ENCODE measurements at places on chromosomes 1 and 21.

- no peak for DNase-seq
These were observed 100.2 kb upstream of the RAB3GAP2 start for GRCh38 chr1:220372451-220372850.

GRCh38 chr1:201686714-201687455 lies 142.1 kb upstream of the IPO9 start:
- no peak for DNase-seq

GRCh38 chr1:43864111-43865045 lies 69.2 kb upstream of the ARTN start:
- no peak for DNase-seq

DNA sequence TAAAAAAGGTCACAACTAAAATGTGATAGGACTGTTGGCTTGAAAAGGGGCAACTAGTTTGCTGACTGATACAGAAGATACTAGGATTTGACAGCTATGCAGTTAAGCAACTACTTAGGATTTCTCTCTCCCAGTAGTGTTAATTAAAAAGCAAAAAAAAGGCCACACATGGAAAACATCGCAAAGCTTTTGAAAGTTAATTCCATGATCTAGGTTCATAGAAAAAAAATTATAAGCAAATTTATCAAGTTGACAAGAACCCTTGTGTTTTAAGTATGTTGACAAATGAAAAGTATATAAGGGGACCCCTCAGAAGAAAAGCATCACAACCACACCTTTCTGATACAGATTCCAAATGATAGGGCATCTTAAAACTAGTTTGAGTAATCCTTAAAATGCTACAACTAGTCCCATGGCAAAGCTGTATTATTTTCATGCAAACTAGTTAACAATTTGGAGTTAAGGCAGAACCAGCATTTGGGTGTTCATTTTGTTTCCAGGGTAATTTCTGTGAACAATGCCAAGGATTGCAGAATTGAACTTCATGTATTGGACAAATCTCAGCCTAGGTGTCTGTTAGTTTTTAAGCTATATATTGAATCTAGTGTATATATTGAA lies 4.1 kb downstream of the PNRC2 start:
- no peak for DNase-seq

- peak; percentile 72 for DNase-seq
These were observed 5.4 kb upstream of the KNCN start for GRCh38 chr1:46556822-46557221.

- peak; percentile 93 for DNase-seq
These were observed 208.3 kb upstream of the RUNX1 start for GRCh38 chr21:35257413-35257812.

DNA sequence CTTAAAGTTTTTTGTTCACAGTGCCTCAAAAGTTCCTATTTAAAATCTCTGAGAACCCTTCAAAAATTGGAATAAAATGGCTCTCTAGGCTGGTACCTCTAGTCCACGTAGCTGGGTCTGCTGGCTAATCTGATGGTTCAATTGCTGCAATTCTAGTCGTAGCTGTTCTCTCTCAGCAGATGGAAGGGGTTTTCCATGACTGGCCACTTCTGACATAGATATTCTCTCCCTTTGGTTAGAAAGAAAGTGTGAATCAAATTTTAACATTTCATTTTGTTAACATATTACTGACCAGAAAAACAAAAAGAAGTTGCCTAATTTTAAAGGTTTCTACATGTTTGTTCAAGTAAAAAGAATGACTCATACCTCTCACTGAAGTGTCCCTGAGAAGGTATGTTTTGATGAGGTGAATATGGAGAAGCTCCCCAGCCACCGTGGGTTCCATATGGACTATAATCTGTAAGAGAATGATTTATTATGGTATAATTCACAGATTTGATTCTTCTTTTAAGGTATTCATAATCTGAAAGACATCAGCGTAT lies 29.3 kb upstream of the SERPINC1 start:
- DNase-seq = no peak

DNA sequence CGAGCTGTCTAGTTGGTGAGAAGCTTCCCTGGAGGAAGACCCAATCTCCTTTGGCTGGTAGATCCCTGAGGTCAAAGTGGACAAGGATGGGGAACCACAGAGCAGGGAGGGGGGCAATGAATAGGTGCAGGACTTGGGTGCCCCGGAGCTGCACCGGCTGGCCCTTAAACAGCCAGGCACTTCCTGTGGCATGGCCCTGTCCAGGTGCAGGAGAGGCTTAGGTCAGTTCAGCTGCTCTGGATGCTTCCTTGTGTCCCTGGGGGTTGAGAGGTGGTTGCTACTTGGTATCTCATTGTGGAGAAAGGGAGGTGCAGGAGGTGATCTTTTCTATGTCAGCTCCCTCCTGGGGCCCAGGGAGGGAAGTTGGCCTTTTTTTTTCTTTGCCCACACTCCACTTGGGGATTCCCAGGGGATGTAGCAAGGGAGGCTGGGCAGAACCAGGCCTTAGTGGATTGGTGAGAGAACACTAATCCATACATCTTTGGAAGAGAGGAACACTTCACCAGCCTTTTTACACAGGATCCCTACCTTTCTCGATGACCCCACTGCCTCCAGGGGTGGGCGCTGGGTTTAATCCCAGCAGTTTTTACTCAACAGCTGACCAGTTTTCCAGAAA lies 1.2 kb upstream of the ST3GAL3 start:
- no peak for DNase-seq

DNA sequence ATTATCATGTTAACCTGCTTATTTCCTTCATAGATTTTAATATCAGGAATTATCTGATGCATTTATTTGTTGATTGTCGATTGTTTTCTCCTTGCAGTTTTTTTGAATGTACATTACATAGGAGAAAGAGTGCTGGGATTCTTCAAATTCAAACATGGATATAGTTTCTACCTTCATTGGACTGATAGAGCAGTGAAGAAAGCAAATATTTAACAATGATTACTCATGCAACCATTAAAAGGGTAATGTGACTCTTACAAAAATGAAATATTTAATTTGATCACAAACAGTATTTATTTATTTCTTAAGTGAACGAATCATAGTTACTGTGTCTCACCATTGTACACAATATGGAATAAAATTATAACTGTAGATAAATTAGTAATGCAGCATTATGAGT lies 350.9 kb downstream of the BRINP3 start:
- no peak for DNase-seq

GRCh38 chr1:33094971-33095604 lies 14.1 kb downstream of the AZIN2 start:
- DNase-seq = peak; percentile 61

DNA sequence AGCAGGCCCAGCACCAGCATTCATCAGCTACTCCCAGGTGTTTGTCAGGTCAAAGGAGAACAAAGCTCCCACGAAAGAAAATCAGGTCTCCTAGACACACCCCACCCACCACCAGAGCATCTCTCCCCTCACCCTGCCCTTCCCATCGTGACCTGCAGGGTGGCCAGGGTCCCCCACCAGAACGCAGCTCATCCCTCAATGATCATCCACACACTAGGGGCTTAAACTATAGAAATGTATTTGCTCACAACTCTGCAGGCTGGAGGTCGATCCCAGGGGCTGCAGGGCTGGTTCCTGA lies 97.4 kb downstream of the RIPK4 start:
- DNase-seq = no peak

DNA sequence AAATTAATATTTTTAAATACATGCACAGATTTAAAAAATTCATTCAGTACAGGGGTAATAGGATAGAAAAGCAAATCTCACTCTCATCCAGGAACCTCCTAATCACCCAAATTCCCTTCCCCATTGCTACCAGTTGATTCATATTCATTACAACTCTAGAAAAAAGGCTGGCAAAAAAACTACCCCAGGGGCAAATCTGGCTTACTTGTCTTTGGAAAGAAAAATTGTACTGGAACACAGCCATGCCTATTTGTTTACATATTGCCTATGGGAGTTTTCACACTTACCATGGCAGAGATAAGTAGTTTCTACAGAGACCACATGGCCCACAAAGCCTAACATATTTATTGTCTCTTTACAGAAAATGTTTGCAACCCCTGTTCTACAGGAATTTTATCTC lies 8.9 kb upstream of the RBM34 start:
- DNase-seq = no peak

DNA sequence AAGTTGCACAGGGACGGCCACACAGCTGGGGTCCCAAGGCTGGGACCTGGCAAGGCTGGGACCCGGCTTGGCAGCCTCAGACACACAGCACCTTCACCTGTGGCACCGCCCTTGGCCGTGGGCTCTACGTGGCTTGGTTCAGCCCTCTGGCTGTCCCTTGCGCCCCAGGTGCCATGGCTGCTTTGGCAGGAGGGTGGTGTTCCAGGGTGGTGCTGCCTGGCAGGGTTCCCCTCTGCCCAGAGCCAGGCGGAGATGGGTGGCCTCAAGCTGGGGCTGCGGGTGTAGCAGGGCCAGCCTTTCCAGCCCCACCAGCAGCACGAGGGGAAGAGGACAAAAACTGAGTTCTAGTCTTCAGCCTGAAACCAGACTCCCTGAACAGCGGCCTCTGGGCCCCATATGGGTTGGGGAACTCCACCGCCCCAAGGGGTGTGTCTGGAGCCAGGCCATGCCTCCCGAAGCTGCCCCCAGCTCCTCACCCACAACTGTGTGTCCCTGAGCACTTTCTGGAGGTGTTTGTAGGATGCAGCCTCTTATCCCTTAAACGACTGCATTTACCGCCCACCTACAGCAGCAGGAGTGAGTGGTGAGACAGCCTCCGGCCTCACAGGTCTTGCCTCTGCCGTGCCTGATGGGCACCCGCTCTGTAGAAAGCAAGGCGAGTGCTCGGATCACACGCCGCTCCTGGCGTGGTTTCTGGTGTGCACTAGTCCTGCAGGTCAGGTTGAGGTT lies 92.3 kb downstream of the PDE9A start:
- DNase-seq = no peak

- no peak for DNase-seq
These were observed 60.2 kb downstream of the ODF2L start for GRCh38 chr1:86335916-86336315.

DNA sequence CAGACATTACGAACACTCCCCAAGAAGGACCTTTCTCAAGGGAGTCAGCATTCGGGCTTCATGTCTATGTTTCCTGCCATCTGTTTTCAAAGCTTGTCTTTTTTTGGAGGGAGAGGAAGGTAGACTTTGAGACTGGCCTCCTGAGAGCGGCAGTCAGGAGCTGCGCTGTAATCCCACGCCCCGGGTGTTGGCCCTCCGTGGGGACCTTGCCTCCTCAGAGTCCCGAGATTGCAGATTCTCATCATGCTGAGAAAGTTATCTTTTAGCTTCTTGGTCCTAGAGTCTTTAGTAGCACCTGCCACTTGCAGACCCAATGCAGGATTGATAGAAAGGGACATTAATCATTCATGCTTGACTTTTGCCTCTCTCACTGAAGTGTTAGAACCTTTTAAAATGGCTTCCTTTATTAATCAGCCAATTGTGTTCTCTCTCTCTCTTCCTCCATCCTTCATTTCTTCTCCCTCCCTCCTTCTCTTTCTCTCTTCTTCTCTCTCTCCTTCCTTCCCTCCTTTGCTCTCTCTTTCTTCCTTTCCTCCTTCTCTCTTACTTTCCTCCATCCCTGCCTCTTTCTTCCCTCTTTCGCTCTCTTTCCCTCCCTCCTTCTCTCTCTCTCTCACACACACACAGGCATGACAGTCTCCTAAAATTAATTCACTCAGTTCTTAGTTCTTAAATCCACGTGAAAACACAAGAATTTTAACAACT lies 25.2 kb upstream of the GNPAT start:
- no peak for DNase-seq

GRCh38 chr1:216832192-216832591 lies 109.0 kb upstream of the ESRRG start:
- DNase-seq = no peak

DNA sequence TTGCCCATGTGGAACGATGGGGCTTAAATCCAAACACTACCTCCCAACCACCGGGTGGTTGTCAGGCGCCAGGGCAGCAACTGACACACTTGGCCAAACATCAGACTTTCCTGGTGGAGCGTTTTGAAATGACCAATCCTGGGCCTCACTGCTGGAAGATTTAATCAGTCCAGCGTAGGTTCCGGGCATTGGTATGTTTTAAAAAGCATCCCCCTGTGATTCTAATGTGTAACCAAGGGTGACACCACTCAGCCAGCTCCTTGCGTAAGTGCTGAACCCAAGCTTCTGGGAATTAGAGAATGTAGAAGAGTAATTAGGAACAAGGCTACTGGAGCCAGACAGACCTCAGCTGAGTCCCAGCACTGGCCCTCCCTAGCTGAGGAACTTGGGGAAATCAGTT lies 44.8 kb upstream of the KAZN start:
- no peak for DNase-seq

DNA sequence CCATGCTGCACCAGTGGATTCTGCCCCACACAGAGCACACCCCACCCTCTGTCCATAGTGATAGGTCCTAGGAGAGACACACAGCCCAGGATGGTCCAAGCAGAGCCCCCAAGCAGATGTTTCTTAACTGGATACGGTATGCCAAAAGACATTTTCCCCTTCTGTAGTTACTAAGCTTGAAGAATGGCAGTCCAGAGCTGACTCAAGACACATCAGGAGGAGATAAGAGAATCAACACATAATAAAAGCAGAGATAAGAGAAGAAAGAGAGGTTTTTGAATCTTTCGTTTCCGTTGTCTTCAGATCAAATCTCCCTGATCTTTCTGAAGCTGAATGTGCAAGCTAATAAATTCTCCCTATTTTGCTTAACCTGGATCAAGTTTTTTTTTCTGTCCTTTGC lies 21.8 kb upstream of the CASQ2 start:
- no peak for DNase-seq

GRCh38 chr1:21626921-21627339 lies 42.2 kb downstream of the RAP1GAP start:
- no peak for DNase-seq

DNA sequence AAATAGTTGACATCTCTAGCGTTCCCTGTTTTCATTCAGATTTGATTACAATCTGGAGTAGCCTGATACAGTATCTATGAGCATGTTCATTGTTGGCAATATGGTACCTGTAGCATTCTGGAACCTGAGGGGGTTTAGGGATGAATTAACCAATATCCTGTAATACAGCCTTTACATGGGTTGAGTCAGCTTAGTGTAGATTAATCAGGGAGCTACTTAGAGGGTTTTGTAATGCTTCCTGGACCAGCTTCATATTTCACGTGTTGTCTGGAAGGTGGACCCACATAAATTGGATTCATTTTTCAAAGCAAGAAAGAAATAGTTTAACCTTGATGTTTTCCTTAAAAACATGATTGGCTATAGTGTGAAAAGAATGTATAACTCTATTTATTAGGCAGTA lies 3.6 kb downstream of the OTUD3 start:
- DNase-seq = peak; percentile 19

DNA sequence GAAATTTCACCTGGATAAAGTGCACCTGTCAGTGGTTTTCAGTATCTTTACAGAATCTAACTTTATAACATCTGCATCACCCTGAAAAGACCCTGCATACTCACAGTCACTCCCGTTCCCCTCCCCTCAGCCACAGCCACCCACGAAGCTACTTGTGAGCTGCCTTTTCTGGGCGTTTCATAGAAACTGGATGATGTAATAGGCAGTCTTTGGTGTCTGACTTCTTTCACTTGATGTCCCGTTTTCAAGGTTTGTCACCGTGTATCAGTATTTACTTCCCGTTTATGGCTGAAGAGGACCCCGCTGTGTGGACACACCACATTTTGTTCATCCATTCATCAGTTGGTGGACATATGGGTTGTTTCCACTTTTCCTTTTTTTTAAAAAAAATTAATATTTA lies 47.8 kb upstream of the LRRC3 start:
- no peak for DNase-seq
